ENCODE measurements at places on chromosomes 7 and 10.

DNA sequence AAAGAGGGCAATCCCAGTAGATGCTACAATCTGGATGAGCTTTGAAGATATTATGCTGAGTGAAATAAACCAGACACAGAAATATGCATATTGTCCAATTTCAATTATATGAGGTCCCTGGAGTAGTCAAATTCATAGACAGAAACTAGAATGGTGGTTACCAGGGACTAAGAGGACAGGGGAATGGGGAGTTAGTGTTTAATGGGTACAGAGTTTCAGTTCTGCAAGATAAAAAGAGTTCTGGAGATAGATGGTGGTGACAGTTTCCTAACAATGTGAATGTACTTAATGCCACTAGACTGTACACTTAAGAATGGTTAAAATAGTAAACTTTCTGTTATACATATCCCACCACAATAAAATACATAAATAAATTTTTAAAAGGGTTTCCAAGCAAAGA is 236.6 kb downstream of the ELMO1 start:
- no peak for DNase-seq

DNA sequence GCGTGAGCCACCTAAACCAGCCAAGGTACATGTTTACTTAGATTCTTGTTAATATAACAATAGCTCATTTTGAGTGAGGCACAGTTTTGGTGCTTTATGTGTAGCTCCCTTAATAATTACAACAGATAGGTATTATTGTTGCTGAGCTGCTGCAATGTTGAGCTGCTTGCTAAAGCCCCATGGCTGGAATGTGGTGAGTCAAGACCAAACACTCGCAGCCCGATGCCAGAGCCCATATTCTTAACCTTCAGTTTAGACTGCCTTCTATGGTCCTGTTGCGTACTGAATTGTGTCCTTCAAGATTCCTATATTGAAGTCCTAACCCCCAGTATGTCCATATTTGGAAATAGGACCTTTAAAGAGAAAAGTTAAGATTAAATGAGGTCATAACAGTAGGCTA is 407.1 kb downstream of the NEBL start:
- DNase-seq, result no peak

DNA sequence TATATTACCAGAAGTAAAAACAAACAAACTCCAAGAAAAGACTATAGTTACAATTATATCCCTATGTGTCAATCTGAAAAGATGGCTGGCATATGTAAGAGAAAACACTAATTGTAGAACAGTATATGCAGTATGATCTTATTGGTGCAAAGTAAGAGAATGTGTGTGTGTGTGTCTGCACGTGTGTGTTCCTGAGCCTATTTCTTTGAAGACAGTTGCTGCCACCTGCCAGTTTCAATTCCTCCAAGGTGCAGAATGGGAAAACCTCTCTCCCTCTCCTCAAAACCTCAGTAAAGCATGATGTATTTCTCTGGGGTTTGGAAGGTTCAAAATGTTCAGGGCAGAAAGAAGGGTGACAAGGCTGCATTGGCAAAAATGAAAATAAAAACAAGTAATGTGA is 8.8 kb upstream of the SFTPA1 start:
- DNase-seq, result no peak

- DNase-seq, result no peak
These were observed 105.2 kb downstream of the THSD7A start for GRCh38 chr7:11726794-11727155.

GRCh38 chr10:24120646-24121045 is 88.3 kb upstream of the KIAA1217 start:
- DNase-seq, result no peak

- DNase-seq, result no peak
These were observed 376.9 kb downstream of the LRRTM3 start for GRCh38 chr10:67302701-67303100.

DNA sequence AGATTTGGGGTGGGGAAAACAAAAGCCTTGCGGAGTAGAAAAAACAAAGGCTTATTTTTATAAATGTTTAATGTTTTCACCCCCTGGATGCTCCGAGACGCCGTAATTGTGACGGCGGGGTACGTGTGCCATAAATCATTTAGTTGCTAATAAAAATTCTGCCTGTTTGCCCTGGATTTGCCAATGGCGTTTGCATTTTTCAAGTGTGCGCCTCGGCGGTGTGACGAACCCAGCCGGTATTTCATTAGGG is 2.5 kb upstream of the TNRC18 start:
- no peak for DNase-seq

DNA sequence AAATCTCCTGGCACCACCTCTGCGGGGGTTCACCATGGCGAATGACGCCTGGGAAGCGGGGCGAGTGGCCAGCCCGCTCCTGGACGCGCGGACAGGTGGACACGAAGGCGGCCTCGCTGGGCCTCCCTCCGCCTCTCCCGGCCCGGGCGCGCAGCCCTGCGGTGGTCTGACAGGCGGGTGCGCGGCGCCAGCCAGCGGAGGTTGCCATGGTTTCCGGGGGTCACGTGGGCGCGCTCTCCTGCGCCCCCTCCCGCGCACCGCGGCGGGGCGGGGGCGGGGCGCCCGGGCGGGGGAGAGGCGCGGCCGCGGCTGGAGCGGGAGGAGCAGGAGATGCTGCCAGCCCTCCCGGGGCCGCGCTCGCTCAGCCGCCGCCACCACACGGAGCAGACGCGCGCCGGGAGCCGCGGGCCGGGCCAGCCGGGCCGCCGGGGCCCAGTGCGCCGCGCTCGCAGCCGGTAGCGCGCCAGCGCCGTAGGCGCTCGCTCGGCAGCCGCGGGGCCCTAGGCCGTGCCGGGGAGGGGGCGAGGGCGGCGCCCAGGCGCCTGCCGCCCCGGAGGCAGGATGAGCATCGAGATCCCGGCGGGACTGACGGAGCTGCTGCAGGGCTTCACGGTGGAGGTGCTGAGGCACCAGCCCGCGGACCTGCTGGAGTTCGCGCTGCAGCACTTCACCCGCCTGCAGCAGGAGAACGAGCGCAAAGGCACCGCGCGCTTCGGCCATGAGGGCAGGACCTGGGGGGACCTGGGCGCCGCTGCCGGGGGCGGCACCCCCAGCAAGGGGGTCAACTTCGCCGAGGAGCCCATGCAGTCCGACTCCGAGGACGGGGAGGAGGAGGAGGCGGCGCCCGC is at the start of gene PRKAR2B:
Gene PRKAR2B, plus strand, starts transcription at position 359 of the 848 bp plus-strand sequence. Its CDS starts 203 bp downstream, at position 562.
- DNase-seq, result peak; percentile 88

DNA sequence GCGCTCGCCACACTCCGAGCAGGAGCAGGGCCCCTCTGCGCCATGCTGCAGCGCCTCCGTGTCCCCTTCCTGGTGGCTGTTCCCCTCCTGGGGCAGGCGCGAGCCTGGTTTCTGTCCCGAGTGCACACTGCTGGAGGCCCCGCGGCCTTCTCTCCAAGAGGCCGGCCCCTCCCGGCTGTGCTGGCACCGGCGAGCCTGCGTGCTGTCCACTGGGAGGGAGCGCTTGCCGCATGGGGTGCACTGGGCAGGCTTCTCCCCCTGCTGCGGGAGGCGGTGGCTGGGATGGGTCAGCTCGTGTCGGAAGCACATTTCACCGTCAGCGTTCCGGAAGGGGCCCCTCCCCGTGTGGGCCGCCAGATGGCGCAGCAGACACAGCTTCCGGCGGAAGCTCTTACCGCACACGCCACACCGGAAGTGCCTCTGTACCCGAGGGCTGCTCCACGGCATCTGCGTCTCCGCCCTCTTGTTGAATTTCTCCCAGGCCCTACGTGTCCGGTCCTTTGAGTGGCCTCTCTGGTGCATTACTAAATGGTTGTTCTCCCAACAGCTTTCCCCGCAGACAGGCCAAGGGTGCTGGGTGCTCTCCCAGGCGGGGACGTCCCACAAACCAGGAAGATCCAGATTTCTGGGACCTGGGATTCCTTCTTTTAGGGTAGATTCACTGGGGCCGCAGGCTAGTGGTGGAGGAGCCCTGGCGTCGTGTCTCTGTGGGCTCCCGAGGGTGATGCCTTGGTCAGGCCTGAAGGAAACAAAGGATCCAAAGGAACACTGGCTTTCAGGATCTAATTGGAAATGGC is 18.7 kb downstream of the ZNF786 start:
- no peak for DNase-seq

DNA sequence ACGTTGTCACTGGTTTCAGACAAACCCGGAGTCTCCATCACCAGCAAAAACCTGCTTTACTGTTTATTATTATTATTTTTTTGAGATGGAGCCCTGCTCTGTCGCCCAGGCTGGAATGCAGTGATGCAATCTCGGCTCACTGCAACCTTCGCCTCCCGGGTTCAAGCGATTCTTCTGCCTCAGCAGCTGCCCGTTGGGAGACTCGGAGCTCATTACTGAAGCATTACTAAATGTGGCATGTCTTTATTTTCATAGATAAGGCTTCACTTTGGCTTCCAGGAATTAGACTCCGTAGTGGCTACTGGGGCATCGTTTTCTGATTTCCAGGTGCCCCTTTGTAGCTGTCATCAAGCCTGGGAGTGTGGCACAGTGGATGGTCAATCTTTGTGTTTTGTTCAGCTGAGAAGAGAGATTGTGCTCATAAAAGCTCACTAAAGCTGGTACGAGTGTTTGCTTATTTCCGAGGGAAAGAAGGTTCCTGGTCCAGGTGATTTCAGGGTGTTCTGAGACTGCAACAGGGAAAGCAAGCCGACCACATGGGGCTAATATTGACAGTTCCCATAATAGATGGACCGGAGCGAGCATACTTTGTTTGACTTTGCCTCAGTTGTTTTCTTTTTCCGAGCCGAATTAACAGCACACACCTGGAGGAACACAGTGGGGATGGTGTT is 163.1 kb downstream of the CAMK1D start:
- DNase-seq, result no peak

DNA sequence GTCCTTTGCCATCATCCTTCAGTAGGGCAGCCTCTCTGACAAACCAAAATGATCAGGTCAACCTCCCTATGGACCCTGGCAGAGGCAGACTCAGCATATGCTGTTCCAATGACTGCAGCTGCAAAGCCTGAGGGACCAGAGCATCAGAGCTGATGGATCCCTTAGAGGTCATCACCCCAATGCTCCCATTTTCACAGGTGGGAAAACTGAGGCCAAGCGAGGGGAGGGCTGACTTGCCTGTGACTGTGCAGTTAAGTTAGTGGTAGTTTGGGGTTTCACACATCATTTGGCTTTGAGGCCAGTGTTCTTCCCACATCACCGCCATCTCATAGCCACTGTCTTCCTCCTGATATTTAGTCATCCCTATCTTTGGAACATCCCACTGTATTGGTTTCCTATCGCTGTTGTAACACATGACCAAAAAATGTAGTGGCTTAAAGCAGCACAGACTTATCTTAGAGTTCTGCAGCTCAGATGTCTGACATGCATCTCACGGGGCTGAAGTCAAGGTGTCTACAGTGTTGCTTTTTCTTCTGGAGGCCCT is 69.3 kb upstream of the PDZD8 start:
- DNase-seq, result no peak

DNA sequence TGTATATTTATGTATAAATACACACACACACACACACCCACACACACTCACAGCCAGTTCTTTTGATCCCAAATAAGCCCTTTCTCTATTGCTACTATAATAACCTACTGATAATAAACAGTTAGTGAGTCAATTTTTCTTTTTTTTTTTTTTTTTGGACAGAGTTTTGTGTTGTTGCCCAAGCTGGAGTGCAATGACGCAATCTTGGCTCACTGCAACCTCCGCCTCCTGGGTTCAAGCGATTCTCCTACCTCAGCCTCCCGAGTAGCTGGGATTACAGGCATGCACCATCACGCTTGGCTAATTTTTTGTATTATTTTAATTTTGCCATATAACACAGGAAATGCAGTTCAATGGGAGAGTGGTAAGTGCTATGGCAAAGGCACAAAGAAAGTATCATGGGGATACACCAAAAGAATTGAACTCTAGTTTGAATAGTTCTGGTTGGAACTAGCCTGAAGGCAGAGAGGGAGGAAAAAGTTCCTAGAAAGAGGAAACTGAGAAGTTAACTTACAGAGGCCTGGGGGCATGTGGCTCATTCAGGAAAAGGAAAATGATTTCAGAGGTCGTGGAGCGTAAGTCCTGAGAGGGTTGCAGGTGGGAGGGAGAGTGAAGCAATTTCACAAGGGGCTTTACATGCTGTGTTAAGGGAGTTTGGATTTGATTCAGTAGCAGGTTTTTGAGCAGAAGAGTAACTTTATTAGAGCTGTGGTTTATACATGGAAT is 44.4 kb upstream of the JCAD start:
- no peak for DNase-seq

GRCh38 chr7:11208883-11209465 is 235.3 kb downstream of the PHF14 start:
- DNase-seq, result no peak

GRCh38 chr10:116126954-116127695 is 145.9 kb downstream of the GFRA1 start:
- no peak for DNase-seq

- no peak for DNase-seq
These were observed 27.2 kb downstream of the ST8SIA6 start for GRCh38 chr10:17427201-17427600.

DNA sequence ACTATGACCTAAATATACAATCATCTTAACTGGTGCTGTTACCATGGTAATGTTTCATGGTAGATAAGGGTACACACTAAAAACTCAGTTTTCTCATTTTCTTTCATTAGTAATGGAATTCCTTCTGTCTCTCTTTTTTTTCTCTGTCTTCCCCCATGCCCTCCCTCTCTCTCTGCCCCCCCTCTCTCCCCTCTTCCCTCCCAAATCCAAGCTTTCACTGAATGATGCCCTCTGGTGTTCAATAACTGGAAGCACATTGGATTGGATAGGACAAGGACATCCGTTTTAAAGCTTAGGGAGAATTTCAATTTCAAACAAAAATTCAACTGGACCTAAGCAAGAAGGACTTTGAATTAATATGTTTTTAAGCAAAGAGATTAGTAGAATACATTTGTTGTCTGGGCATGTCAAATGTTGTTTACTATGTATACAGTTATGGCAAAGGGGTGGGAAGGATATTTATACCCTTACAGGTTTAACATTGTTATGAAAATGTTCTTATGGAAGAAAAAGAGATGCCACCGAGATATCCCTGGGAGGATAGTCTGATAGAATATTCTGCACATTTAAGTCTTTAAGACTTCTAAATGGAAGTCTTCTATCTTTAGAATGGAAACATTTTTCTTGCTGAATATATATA is 6.1 kb downstream of the CHRM2 start:
- peak; percentile 52 for DNase-seq

DNA sequence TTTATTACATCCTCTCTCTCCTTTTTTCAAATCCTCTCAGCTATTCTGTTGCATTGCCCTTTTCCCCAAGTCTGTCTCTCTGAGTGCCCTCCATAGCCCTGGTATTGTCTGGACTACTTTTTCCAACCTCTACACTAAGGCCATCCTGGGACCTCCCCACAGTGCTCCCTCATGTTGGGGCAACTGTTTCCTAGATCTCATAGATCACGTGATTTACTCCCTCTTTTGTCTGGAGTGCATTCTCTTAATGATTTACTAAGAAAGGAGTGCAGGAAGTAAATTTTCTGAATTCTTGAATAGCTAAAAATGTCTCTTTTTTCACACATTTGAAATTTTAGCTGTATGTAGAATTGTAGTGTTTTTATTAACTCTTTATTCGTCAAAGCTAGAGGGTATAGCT is 217.0 kb downstream of the PAXIP1 start:
- DNase-seq, result no peak

- DNase-seq, result peak; percentile 20
These were observed 506 bp downstream of the CTTNBP2 start for GRCh38 chr7:117872561-117873309.
